NCI-H446 treated with DMSO at 0.1 percent for 48 hours (cell line): ENCODE measurements at places on chromosomes 3 and 15.

DNA sequence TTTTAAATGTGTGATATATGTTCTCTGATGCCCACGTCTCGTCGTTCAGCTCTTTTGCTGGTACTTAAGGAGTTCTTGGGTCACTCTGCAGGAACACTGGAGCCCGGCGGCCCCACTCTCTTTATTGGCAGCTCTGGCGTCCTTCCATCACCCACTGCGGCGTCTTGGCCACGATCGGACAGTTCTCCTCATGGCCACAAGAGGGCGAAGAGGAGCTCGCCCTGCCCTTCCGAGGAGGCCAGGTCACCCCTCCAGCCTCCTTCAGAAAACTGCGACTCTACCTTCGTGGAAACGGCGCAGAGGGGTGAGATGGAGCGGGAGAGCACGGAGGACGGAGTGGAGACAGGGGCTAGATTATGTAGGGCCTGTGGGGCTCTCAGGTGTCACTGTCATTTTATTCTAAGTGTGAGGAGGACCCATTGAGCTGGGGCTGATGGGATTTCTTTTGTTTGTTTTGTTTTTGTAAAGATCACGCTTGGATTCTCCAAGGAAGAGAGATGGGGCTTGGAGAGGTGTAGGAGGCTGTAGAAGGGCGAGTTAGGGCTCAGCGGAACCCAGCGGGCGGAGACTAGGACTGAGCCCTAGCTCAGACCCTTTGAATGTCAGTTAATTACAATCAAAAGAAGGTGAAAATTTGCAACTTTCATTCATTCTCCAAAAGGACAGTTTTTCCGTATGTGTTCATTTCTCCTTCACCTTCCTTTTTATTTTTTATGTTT lies 28.0 kb upstream of the GABRA5 start:
- DNase-seq = no peak

GRCh38 chr3:186067360-186068242 lies 41.3 kb downstream of the ETV5 start:
- DNase-seq = no peak

DNA sequence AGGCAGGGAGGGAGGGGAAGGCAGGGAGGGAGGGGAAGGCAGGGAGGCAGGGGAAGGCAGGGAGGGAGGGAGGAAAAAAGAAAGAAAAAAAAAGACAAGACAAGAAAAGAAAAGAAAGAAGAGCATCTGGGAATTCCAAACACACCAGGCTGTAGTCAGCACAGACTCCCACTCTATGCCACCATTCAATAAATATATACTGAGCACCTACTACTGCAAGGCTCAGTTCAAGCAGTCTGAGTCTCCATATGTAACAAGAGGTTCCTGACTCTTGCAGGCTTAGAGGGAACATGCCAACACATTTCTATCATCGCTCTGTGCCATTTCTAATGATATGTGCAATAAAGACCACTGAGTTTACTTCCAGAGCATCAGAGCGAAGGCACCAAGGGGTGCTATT lies 47.7 kb downstream of the ANXA2 start:
- DNase-seq = no peak

- peak; percentile 9 for DNase-seq
Observed at GRCh38 chr3:77412021-77412438, 372.1 kb downstream of the ROBO2 start.

DNA sequence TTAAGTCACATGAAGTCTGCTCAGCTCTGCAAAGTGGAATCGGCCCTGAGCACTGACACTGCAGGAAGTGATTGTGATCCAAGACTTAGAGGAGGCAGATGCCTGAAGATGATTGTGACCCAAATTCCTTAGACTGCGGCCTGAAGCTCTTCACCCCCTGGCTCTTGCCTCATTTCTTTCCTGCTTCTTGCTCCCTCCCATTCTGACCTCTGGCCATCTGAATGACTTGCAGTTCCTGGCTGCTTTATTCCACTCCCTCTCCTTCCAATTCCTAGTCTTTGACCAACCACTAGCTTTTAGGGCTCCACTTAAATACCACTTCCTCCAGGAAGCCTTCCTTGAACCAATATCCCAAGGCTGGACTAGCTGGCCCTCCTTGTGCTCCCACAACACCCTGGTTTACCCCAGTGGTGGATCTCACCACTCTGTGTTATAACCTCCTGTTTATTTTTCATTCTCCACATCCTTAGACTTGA lies 9.9 kb upstream of the EPB42 start:
- no peak for DNase-seq

GRCh38 chr3:27575499-27575898 lies 91.3 kb upstream of the SLC4A7 start:
- DNase-seq = no peak

DNA sequence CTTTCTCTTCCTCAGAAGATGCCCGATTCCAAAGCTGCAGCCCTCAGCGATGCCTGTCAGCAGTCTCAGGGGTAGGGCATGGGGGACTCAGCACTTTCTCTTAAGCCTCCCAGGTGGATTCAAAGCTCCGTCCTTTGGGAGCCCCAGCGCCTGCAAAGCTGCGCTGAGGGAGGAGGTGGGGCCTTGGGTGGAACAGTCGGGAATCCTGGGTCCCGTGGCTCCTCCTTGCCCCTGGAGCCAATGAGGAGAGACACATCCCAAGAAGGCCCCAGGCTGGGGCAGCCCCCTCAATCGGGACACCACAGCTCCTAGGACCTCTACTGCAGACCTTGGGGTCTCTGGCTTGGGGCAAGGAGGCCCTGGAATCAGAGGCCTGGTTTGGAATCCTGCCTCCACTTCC lies 227.5 kb upstream of the IGF1R start:
- DNase-seq = no peak

- DNase-seq = no peak
Observed at GRCh38 chr15:68317281-68318007, 39.9 kb downstream of the FEM1B start.

GRCh38 chr3:47794544-47794943 lies 8.4 kb upstream of the DHX30 start:
- no peak for DNase-seq
